ENCODE measurements at places on chromosomes 2 and 18. TPM values are rescaled to one million over a fixed set of nuclear protein-coding genes. Genes with fewer than 3 reads are reported as not detected.

The PDIA6 gene
- 249 TPM for total RNA-seq

The DNAJC27 gene
- total RNA-seq, result 12.3 TPM

The PSMA8 gene
- 0.29 TPM for total RNA-seq

The STARD6 gene
- not detected for total RNA-seq

The ARHGEF33 gene
- 1.4 TPM for total RNA-seq

- no peak overlapping the region for H3K27ac ChIP-seq
- peaks cover 2% of the 10 kb centered on the region for H3K4me1 ChIP-seq
- no peaks in the 10 kb centered on the region for H3K27me3 ChIP-seq
Observed at GRCh38 chr2:202842690-202843089, 28.9 kb downstream of the ICA1L start.

- H3K27ac ChIP-seq, result no peak overlapping the region
- no peak overlapping the region for H3K4me3 ChIP-seq
Observed at GRCh38 chr18:69035756-69036155, 237.9 kb downstream of the CCDC102B start.

- peaks cover 11% of the 10 kb centered on the region for H3K4me1 ChIP-seq
- no peaks in the 10 kb centered on the region for H3K36me3 ChIP-seq
- H3K4me3 ChIP-seq, result no peak overlapping the region
- H3K27me3 ChIP-seq, result peaks cover 5% of the 10 kb centered on the region
Observed at GRCh38 chr2:1140389-1141003, 189.8 kb downstream of the SNTG2 start.

- H3K4me3 ChIP-seq, result no peak overlapping the region
- no peak overlapping the region for H3K27ac ChIP-seq
- DNase-seq, result no peak
- no peaks in the 10 kb centered on the region for H3K36me3 ChIP-seq
Observed at GRCh38 chr2:106956879-106957278, 70.9 kb upstream of the ST6GAL2 start.

GRCh38 chr2:182186132-182186735 is 200.6 kb downstream of the PPP1R1C start:
- peaks cover 2% of the 10 kb centered on the region for H3K36me3 ChIP-seq
- DNase-seq, result no peak
- no peak overlapping the region for H3K4me3 ChIP-seq
- no peaks in the 10 kb centered on the region for H3K27me3 ChIP-seq

DNA sequence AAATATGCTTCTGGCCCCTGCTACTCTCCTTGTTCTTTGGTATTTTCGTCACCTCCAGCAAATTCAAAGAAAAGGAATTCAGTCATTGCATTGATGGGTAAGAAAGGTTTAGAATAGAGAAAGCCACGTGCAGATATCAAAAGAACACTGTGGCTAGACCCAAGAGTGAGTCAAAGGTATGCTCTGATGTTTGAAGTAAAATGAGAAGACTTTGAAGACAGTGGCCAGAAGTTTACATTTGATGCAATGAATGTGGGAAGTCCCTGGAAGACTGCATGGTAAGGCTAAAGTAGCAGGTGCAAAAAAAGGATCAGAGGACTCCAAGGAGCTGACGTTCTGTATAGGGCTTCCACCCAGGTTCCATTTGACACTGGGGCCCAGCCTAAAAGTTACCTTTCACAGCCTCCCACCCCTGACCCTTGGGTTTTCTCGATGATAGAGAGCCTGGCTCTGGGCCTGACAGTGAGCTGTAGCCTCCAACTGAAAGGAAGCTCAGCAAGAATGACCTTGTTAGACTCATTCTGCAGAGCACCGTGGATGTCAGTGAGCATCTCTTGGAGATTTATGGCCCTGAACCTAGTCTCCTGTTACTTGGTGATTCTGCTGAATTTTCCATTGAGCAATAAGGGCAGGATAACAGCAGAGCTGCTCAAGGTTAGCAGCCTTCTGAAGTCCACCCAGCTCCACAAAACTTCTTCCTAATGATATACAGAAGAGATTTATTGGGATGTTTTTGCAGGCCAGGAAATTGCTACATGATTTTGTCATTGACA is 223.7 kb upstream of the RBBP8 start:
- H3K36me3 ChIP-seq, result no peaks in the 10 kb centered on the region
- H3K4me3 ChIP-seq, result no peak overlapping the region
- H3K27me3 ChIP-seq, result no peaks in the 10 kb centered on the region
- peaks cover 29% of the 10 kb centered on the region for H3K4me1 ChIP-seq

GRCh38 chr2:217249121-217250012 is 389.5 kb upstream of the TNP1 start:
- H3K27ac ChIP-seq, result no peak overlapping the region
- H3K27me3 ChIP-seq, result no peaks in the 10 kb centered on the region
- DNase-seq, result no peak
- peaks cover 9% of the 10 kb centered on the region for H3K4me1 ChIP-seq

GRCh38 chr2:64062840-64063239 is 43.6 kb upstream of the VPS54 start:
- H3K36me3 ChIP-seq, result no peaks in the 10 kb centered on the region
- H3K27me3 ChIP-seq, result no peaks in the 10 kb centered on the region
- H3K4me3 ChIP-seq, result no peak overlapping the region
- peaks cover 27% of the 10 kb centered on the region for H3K4me1 ChIP-seq
- DNase-seq, result no peak
- peak overlapping the region; percentile 64 for H3K27ac ChIP-seq

DNA sequence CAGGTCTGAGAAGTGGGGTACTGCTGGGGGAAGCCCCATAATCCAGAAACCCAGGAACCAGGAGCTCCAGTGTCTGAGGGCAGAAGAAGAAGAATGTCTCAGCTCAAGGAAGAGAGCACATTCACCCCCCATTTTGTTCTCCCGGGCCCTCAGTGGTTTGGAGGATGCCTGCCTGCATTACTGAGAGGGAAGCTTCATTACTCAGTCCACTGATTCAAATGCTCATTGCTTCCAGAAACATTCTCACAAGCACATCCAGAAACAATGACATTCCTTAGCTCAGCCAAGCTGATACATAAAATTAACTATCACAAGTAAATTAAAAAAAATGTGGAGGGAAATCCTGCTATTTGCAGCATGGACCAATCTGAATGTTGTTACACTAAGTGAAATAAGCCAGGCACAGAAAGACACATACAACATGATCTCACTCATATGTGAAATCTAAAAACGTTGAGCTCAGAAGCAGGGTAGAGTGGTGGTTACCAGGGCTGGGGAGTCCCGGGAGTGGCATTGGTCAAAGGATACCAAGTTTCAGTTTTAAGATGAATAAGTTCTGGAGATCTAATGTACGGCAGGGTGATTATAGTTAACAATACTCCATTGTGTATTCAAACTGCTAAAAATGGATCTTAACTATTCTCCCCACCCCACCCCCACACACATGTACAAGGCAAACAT is 459.3 kb downstream of the GALR1 start:
- no peak for DNase-seq
- no peak overlapping the region for H3K4me3 ChIP-seq
- H3K36me3 ChIP-seq, result no peaks in the 10 kb centered on the region
- peaks cover 12% of the 10 kb centered on the region for H3K27me3 ChIP-seq
- no peaks in the 10 kb centered on the region for H3K4me1 ChIP-seq
- no peak overlapping the region for H3K27ac ChIP-seq

GRCh38 chr2:191593622-191594385 is 84.1 kb upstream of the NABP1 start:
- H3K36me3 ChIP-seq, result no peaks in the 10 kb centered on the region
- no peak for DNase-seq

DNA sequence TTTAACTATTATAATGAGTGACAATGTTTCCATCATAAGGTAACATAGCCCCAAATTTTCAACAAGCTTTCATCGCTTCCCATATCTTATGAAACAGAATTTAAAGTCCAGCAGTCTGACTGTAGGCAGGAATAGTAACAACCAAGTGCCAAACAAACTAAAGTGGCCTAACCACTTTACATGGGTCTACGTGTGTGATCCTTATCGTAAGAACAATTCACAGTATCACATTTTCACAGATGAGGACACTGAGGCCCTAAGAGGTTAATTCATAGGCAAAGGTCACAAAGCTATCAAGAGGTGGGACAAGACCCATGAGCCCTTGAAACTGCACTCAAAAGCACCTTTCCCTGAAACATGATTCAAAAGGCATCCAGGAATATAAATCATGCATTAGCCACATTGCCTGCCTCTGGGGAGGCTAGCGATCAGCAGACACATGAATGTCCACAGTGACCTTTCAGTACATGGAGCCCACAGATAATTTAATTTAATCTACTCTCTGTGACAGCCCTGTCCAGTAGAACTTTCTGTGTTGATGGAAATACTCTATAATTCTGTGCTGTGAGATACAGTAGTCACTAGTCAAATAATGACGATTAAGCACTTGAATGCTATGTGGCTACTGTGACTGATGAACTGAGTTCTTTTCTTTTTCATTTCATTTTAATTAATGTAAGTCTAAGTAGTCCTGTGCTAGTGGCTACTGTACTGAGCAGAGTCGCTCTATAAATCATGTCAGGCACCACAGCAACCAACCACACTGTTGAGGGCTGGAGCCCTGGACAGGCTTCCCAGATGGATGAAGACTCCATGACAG is 30.3 kb downstream of the KIDINS220 start:
- H3K27me3 ChIP-seq, result no peaks in the 10 kb centered on the region
- H3K4me3 ChIP-seq, result no peak overlapping the region
- peaks cover 51% of the 10 kb centered on the region for H3K36me3 ChIP-seq
- peaks cover 4% of the 10 kb centered on the region for H3K4me1 ChIP-seq
- H3K27ac ChIP-seq, result no peak overlapping the region

- DNase-seq, result no peak
- peaks cover 2% of the 10 kb centered on the region for H3K4me1 ChIP-seq
- no peak overlapping the region for H3K27ac ChIP-seq
- peaks cover 3% of the 10 kb centered on the region for H3K36me3 ChIP-seq
Observed at GRCh38 chr2:20363578-20363977, 12.9 kb upstream of the PUM2 start.

DNA sequence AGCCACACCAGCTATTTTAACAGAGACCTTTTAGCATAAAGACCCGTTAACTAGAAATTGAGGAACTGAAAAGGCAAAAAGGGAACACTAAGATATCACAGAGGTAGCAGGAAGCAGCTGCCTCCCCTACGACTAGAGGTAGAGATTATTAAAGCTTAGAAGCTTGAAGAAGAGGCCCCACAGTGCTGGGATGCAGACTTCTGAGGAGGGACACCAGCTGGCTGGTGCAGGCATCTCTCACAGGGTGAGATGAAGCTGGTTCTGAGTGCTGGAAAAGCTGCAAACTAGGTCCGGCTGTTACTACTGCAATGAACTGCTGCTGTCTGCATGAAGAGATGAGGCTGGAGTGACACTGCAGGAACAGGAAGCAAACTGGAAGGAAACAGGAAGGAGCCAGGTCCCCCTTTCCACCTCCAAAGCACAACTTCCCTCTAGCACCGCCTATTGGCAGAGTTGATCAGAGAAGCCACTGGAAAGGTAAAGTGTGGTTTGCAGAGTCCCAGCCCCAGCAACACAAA is 61.2 kb upstream of the MRPS9 start:
- DNase-seq, result no peak
- no peak overlapping the region for H3K4me3 ChIP-seq
- no peak overlapping the region for H3K27ac ChIP-seq
- H3K27me3 ChIP-seq, result no peaks in the 10 kb centered on the region

DNA sequence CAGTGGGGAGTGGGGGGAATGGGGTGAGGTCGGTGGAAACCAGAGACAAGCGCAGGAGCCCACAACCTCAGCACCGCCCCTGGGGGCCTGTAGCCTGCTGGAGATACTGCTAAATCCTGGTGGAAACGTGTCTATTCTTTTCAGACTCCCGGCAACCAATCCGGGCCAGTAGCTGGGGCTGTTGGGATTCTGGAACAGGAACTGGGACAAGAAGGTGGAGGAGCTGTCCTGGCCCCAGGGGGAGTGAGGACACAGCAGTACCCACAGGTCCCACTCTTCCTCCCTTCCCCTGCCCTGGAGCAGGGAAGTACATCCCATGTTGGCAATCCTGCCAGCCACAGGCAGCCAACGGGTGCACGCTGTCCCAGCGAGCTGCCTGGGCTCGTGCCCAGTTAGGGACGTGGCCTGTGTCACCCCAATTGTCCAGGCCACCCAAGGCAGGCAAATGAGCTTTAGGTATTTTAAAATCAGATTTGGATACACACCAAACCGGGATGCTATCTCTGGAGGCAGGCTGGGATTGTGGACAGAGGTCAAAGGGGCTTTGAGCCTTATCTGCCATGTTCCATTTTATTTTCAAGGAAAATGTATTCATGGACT is 51.8 kb downstream of the HS1BP3 start:
- no peaks in the 10 kb centered on the region for H3K36me3 ChIP-seq
- no peaks in the 10 kb centered on the region for H3K27me3 ChIP-seq
- DNase-seq, result no peak

- no peak overlapping the region for H3K4me3 ChIP-seq
- DNase-seq, result no peak
- H3K36me3 ChIP-seq, result peaks cover 2% of the 10 kb centered on the region
- peaks cover 15% of the 10 kb centered on the region for H3K4me1 ChIP-seq
Observed at GRCh38 chr18:46832849-46833248, 76.0 kb upstream of the ST8SIA5 start.

GRCh38 chr2:195343942-195344530 is 313.0 kb upstream of the SLC39A10 start:
- peaks cover 14% of the 10 kb centered on the region for H3K27me3 ChIP-seq
- H3K4me1 ChIP-seq, result peaks cover 1% of the 10 kb centered on the region
- H3K36me3 ChIP-seq, result no peaks in the 10 kb centered on the region
- no peak overlapping the region for H3K27ac ChIP-seq

GRCh38 chr18:54690198-54690597 is 99.2 kb downstream of the DYNAP start:
- no peak for DNase-seq
- no peaks in the 10 kb centered on the region for H3K27me3 ChIP-seq
- no peaks in the 10 kb centered on the region for H3K4me1 ChIP-seq
- no peak overlapping the region for H3K4me3 ChIP-seq

GRCh38 chr2:106105151-106105922 is 88.8 kb downstream of the UXS1 start:
- H3K36me3 ChIP-seq, result peaks cover 10% of the 10 kb centered on the region
- H3K4me1 ChIP-seq, result no peaks in the 10 kb centered on the region
- DNase-seq, result no peak
- no peak overlapping the region for H3K27ac ChIP-seq
- H3K4me3 ChIP-seq, result no peak overlapping the region

DNA sequence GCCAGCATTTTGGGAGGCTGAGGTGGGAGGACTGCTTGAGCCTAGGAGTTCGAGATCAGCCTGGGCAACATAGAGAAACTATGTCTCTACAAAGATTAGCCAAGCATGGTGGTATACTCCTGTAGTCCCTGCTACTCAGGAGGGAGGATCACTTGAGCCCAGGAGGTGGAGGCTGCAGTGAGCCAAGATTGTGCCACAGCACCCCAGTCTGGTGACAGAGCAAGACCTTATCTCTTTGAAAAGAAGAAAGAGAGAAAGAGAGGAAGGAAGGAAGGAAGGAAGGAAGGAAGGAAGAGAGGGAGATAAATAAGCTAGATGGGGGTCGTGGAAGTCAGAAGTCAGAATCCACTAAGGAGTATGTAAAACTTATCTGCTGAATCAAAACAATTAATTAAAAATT is 16.2 kb downstream of the GPR75 start:
- H3K36me3 ChIP-seq, result peaks cover 5% of the 10 kb centered on the region
- H3K4me1 ChIP-seq, result no peaks in the 10 kb centered on the region
- no peak for DNase-seq
- H3K4me3 ChIP-seq, result no peak overlapping the region
